ENCODE measurements at places on chromosomes 6 and 20.

DNA sequence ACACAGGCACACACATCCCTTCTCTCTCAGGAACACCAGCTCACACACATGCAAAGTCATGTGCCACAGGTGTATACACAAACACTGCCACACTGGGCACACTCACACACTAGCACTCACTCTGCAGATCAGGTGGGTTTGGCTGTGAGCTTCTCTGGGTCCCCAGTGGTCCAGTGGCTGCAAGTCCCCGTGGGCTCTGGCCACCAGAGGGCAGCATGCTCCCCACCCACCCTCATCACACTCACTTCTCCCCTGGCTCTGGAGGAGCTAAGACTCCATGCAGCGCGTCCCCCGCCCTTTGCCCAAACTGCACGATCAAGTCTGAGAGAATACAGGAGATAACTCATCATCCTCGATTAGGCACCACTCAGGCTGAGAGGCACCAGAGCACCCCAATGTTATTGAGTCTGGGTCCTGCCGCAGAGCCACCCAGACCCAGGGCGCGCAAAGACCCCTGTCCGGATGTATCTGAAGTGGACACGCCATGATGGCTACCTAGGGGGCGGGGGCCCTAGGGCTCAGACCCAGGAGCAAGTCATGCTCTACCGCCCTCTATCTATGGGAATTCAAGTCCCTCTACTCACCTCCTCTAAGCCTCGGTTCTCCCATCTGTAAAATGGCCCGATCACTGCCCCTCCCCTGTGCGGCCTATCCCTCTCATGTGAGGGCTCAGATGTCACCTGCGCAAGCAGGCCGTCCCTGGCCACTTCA is 90.5 kb downstream of the GRM4 start:
- DNase-seq = peak; percentile 25

DNA sequence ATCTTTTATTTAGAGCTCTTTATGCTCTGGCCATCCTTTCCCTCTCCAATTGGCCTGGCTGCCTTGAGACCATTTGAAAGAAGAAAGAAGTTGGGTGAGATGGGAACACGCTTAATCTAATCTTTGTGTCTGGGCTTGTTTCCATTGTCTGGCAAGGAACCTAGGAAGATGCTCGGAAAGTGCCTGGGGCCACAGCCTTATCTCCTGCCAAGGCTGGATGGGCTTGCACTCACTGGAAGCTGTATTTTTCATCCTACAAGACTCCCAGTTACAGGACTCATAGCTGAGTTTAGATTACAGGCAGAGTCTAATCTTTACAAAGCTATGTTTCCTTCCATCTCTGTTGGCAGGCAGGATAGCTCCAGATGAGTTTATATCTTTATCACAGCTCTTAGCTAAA is 33.1 kb upstream of the CDYL start:
- no peak for DNase-seq

- DNase-seq = no peak
Observed at GRCh38 chr6:1253816-1254215, 58.1 kb upstream of the FOXQ1 start.

DNA sequence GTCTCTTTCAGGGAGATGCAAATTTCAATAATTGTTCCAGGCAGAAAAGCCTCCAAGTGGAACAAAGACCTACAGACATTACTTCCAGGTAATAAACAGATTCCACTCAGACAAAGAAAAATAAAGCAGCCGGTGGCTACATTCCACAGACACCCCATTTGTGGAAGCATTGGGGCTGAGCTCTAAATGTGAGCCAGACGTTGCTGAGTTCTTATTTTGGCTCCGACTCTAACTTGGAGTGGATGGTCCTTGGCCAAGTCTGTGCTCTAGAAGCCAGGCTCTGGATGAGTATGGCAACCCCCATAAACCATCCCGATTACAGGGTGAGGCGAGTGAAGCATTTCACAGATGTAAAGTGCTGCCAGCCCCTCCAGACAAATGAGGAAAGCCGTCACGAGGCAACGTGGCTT is 6.6 kb downstream of the TRAM2 start:
- no peak for DNase-seq

DNA sequence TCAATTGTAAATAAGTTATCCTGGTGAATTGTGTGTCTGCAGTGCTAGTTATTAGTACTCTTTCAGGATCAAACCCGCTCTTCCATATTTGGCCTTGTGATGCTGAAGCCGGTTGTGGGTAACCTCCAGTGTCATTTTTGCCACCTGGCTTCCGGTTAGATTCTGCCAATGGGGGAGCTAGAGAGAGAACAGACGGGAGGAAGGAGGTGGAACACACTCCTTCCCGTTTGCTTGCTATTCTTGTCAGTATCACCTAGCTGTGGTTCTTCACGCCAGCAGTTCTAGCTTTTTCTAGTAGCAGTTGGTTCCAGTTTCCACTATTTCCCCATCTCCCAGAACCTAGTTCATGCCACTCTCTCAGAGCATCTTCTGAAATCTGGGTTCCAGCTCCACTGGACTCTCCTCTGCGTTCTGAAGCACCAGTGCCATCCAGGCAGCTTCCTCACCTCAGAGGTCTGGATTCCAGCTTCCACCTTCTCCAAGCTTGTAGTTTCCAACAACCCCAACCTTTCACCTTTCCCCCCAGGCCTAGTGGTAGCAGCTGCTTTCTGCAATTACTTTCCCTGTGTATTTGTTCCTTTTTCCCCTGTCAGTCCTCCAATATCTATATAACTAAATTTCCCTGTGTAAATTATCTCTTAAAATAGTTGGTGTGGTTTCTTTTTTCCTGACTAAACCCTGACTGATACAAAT is 46.9 kb upstream of the LOC128125822 start:
- no peak for DNase-seq

DNA sequence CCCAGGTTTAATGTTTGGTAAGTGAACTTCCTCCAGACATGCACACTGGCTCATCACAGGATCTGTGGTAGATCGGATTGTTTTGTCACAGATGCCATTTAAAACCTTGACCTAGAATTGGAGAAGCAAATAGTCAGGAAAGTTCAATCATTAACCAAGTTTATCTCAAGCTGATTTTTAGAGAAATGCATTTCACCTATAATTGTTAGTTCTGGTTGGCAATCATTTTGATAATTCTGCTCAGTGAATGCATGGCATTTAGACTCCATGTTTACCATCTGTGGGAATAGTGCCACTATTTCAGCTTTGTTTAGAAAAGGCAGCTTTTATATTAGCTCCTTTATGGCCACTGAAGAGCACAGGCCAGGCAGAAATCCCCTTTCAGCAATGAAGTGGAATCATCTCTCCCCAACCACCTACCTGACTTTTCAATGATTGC is 73.9 kb upstream of the IPCEF1 start:
- DNase-seq = no peak

GRCh38 chr20:45527294-45527693 is 11.9 kb upstream of the SPINT3 start:
- DNase-seq = no peak
